CD4-positive, alpha-beta T cell treated with Interleukin-15 for 4 hours (primary cell): ENCODE measurements at places on chromosomes 11 and 22.

DNA sequence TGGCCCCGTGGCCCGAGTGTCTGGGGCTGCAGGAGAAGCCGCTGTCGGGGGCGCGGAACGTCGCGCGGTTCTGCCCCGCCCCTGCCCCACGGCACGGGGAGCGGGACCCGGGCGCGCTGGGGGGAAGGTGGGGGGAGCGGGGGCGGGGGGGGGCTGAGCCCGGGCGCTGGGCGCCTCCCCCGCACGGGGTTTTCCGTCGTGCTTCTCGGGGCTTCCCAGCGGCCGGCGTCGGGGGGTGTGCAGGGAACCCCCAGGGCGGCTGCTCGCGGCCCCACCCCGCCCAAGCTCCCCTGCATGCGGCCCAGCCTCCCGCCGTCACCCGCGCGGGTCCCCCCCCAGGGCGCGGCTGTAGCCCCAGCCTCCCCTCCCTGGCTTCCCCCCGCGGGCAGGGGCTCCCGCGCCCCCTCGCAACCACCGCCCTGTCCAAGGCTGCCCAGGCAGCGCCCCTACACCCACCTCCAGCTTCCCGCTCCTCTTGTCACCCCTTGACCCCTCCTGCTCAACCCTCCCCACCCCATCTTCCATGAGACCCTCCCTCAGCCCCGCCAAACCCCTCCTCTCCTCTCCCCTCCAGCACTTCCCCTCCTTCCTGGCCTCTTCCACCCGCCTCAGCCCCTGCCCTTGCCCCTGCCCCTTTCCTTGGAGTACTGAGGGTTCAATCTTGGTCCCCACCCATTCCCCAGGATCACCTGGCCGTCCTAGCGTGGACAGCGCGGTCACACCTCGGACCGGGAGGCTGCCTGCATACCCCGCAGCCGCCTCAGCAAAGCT, 1.7 kb downstream of the IL17REL start:
- DNase-seq = peak; percentile 71

- DNase-seq = no peak
Measured at GRCh38 chr11:47791774-47792430, 24.8 kb upstream of the FNBP4 start.

DNA sequence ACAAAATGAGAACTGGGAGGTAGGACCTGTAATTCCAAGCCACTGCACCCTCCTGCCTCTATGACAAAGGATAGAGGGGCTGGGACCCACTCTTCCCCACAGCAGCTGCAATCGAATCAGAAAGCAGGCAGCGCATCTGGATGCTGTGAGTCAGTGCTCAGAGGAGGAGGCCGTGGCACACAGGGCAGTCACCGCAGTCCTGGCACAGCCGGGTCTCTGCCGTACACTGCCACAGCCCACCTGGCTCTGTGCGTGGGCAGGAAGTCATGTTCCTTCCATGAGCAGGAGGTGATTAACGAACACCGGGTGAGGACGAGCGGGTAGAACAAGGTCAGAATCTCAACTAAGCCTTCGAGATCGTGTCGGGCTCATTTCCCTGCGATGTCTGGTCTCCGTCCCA, 30.2 kb upstream of the PPFIA1 start:
- DNase-seq = no peak

- DNase-seq = no peak
Measured at GRCh38 chr11:134372536-134372935, 39.5 kb downstream of the B3GAT1 start.
